Fibroblast of lung (primary cell): ENCODE measurements at places on chromosomes 5 and 9.

DNA sequence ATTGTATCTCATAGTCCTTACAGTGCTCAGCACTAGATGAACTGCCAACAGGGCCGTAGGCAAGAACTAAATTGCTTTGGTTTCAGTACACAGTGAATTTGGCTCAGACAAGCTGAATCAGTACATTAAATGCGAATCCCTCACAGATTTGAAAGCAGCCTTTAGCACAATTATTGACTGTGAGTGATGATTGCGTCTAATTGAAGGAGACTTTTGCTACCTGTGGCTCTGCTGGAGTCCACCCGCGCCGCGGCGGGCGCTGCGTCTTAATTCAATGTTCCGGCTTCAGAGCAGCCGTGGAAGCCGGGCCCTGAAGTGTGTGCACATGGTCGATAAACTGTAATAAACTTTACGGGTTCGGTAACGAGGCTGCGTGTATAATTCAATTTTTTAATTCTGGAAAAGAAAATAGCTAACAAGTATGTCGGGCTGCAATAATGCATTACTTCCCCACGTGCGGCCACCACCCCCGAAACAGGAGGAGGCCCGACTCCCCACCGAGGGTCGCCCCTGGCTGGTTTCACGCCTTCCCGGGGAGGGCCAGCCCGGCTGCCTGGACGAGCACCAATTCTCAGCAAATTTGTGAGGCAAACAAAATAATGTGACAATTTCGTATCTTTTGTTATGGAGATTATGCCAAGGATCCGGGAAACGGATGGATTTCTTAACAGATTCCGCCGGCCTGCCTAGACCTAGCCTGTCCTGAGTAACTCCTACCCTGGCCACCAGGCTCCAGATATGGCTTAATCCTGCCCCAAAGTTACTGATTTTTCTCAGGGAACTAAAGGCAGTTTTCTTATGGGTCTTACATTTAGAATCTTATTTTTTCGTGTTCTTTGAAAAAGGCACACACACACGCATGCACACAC is 269.4 kb upstream of the IRX1 start:
- DNase-seq, result no peak

- DNase-seq, result no peak
These were observed 560.0 kb downstream of the BRINP1 start for GRCh38 chr9:118809160-118809625.

DNA sequence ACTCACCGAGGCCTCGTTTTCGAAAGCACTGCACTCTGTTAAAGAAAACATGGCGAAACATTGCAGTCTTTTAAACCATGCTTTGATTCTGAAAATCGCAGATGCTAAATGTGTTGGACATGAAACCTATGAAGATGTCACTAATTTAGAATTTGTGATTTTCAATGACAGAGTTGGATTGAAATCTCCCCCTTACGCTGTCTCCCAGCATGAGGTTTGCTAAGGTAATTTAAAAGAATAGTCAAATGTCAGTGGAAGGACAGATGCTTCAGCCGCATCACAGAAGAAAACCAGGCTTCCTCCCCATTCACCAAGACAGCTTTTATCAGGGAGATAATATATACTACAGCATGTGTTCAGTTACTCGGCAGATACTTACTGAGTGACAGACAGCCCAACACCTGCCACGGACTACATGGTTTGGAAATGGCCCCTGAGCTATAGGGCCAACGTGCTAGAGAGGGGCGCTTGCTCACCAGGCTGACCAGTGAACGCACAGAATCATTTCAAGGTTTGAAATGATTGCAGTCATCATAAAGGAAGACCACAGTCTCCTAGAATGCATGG is 136.9 kb downstream of the ADAMTS16 start:
- DNase-seq, result no peak

- DNase-seq, result peak; percentile 82
These were observed 28.7 kb downstream of the ANXA1 start for GRCh38 chr9:73180403-73180802.

DNA sequence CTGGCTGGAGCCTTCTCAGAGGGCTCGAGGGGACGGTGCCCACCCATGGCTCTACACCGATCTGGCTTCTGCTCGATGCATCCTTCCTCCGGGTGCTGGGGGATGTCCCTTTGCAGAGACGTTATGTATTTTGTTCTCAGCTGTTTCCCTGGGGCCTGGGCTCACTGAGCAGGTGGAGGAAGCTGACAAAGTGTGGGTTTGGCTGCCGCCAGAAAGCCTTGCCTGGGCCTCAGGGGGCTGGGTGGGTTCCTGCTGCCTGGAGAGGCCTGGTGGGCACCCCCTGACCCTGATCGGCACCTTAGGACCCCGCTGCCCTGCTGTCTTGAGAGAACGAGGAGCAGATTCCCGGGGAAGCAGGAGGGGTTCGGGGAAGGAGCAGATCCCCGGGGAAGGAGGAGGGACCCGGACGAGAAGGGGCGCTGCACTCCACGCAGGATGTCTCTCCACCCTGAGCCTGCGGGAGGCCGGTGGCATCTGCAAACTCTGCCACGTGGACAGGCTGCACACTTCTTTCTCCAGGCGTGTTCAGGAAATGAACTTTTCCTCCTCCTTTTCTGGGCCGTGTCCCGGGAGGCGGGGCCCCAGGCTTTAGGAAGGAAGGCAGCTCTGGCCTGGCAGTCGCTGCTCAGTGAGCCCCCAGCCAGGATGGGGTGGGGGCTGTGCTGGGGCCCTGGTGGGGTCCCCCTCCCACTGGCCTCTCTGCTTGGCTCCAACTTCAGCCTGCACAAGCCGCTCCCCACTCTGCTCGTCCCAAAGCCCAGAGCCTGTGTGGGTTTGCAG is 148.9 kb downstream of the RXRA start:
- DNase-seq, result peak; percentile 81

DNA sequence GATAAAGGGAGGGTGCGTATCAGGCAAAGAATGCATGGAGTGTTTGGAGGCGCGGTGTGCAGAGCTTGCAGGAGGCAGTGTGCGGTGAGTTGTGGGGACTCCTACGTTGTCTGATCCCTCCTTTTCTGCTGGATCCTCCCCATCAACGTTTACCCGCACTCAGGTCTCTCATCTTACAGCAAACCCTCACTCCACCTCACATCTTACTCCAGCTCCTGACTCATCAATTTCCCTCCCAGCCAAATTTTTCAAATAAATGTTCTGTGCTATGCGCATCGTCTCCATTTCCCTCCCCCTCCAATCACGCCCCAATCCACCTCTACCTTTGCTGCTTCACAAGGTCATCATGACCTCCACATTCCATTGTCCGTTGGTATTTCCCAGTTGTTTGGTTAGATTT is 138.9 kb upstream of the KLF4 start:
- no peak for DNase-seq

GRCh38 chr5:135185481-135186065 is 151.5 kb upstream of the PITX1 start:
- DNase-seq, result peak; percentile 54

DNA sequence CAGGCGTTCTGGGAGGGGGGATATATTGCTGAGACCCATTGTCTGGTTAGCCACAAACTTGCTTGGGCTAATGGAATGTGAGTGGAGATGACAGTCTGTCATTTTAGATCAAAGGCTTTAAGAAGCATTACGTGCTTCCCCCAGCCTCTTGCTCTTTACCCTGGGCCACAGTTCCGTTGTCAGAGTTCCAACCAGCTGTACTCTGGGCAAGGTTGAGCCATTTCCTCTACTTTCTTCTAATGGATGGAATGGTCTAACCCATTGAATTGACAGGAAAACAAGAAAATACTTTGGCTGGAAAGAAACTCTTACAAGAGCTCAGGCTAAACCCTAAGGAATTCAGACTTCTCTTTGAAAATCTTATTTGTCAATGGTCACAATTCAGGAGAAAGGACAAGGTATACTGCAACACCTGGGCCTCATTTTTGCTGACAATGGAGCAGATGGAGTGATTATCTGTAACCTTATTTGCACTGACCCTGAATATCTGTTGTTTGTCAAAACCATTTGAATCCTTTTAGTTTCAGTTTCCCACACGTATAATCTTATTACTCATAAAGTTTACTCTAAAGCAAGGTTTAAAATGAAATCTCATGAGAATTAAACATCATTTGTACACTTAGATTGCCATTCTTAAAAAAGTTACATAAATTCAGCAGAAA is 231.4 kb downstream of the PDE4D start:
- DNase-seq, result peak; percentile 75

DNA sequence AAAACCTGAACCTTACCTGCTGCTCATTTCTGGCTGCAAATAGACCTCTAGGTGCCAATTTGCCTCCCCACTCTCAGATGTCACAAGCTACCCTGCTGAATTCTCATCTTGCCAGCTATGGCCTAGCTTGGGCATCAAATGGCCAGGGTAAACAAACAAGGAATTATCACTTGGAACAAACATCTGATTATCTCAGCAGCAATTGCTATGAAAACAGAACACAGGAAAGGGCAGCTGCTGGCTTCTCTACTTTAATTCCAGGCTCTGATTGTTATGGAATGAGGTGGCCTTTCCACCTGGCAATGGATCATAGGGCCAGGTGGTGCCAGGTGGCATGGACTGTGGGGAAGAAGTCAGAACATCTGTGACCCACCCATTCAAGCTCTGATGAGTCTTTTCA is 505.1 kb downstream of the TLR4 start:
- no peak for DNase-seq

DNA sequence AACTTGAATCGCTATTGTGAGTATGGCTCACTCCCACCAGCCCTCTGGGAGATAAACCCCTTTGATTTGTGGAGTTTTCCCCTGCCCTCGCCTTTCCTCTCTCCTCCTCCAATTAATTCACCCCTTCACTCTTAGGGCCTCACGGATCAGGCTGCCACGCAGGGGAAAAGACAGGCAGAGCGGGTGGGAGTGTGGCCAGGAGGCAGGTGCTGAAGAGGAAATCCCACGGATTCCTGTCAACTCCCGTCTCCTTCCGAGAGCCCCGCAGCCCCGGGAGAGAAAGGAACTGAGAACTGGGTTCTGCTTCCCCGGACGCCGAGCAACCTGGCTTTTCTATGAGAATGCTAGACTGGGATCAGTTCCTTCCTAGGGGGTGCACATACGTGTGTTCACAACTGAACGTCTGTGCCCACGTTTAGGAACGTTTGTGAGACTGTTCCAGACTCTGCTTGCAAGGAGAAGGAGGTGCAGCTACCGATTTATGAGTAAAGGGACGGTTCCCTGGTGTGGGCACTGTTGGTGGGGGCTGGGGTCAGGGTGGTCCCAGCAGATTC is 314.5 kb upstream of the TLE4 start:
- peak; percentile 62 for DNase-seq

- DNase-seq, result no peak
These were observed 235.8 kb upstream of the VLDLR start for GRCh38 chr9:2385746-2386145.

DNA sequence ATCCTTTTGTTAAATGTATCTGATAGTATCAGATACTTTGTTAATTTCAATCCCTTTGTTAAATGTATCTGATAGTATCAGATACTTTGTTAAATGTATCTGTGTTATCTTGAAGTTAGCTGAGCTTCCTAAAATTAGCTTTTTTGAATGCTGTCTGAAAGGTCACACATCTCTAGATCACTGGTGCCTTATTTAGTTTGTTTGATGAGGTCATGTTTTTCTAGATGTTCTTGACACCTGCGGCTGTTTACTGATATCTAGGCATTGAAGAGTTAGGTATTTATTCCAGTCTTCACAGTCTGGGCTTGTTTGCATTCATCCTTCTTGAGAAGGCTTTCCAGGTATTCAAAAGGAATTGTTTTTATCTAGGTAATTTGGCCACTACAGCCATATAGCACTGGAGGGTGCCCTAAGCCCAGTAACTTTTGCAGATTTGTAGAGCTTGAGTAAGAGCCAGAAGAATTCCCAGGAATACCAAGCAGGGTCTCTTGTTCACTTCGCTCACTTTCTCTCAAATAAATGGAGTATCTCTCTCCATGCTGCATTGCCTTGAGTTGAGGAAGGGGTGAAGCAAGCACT is 435.4 kb upstream of the GRAMD2B start:
- no peak for DNase-seq

DNA sequence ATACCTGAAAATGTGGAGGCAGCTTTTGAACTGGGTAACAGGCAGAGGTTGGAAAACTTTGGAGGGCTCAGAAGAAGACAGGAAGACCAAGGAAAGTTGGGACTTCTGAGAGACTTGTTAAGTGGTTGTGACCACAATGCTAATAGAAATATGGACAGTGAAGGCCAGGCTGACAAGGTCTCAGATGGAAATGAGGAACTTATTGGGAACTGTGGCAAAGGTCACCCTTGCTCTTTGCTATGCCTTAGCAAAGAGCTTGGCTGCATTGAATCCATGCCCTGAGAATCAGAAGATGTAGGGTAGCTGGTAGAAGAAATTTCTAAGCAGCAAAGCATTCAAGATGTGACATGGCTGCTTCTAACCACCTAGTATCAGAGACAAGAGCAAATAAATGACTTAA is 244.4 kb upstream of the ADRA1B start:
- no peak for DNase-seq

DNA sequence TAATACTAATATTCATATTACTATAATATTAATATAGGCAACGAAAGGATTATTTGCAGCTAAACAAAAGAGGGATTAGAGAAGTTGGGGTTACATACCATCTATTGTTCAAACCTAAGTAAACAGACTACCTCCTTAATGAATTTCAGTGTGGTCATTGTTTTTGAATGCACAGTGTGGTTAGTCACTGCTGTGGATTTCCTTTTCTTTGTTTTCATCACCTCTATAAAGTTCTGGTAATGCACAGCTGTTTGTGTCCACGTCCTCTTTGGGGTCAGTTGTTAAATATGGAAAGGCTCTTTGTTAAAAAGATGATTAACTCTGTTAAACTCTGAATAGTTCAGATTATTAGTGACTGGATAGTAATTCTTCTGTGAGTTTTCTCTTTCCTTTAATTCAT is 233.6 kb downstream of the MAST4 start:
- DNase-seq, result no peak

GRCh38 chr5:160959804-160960203 is 107.8 kb upstream of the ATP10B start:
- DNase-seq, result peak; percentile 23

GRCh38 chr5:128673411-128673957 is 135.4 kb upstream of the FBN2 start:
- DNase-seq, result no peak

DNA sequence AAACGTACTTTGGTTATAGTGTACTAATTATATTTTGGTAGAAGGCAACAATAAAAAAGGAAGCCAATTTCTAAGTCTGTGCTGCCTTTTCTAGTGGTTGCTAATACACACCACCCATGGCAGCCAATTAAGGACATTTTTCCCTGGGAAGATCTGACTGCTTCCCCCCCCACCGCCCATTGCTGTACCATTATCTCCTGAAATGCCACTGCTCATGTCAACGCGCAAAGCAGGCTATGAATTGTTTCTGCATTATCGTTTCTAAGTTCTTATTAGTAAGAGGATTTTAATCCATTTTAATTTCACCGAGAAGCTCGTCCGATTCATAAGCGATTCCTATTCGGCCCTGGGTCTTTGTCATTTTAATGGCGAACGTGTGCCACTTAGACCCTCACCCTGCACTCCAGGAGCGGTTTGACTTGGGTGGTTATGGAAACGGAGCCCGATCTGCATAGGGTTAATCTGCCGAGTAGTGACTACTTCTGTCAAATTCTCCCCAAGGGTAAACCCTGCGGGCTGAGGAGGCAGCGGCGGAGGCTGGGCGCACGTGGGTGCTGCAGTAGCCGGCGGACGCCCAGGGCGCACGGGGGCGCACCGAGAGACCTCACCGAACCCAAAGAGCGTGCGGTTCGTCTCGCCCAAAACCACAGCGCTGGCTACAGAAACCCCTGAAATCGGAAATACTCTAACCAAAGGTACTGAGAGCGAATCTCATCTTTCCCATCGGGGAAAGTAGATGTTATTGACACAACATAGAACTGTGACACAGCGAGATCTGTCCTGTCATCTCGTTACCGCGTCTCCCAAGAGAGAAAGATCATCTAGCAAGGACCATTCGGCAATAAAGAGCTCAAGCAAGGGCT is 55.8 kb upstream of the SHC3 start:
- DNase-seq, result peak; percentile 51

- DNase-seq, result no peak
These were observed 131.7 kb upstream of the CCDC152 start for GRCh38 chr5:42624912-42625311.
